Stomach (tissue), 19 donors: ENCODE measurements at places on chromosomes 3 and 15.

DNA sequence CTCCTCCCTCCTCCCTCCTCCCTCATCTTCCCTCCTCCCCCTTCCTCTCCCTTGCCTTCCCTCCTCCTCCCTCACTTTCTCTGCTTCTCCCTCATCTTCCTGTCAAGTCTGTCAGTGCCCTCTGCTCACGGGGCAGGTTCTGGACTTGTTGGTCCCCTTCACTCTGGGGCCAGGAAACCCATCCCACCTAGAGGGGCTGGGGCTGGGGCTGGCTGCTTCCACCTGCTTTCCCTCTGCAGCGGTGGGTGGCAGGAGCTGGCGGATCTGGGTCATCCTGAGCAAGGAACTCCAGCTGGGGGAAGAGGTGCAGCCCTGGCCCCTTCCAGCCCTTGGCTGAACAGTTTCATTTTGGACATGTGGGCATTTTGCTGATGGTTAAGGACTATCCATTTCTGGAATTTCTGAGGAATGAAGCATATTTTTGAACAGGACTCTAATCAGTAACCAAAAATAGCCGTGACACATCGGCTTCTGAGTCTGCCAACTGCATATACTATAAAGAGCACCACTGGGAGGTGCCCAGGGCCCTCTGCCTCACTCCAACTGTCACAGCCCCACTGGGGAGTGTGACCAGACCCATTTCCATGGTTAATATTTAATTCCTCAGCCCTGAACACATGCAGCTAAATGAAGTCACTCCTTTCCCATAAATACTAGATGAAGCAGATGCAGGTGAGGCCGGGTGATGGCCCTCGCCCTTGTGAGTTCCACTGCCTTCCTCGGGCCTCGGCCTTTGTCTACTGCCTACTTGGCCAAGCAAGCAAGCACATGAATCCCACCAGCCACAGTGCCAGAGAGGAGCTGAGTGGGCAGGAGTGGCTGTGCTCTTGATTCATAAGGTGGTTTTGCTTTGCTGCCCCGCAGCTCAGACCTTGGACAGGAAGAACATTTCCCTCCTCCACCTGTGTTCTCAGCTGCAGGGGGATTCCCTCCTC is 39.8 kb downstream of the CHDH start:
- DNase-seq: no peak

GRCh38 chr15:38671675-38672254 is 107.2 kb upstream of the RASGRP1 start:
- DNase-seq: no peak

GRCh38 chr3:123803521-123803920 is 80.6 kb downstream of the MYLK start:
- no peak for DNase-seq

GRCh38 chr15:65222891-65223290 is 11.6 kb upstream of the CILP start:
- DNase-seq: no peak

DNA sequence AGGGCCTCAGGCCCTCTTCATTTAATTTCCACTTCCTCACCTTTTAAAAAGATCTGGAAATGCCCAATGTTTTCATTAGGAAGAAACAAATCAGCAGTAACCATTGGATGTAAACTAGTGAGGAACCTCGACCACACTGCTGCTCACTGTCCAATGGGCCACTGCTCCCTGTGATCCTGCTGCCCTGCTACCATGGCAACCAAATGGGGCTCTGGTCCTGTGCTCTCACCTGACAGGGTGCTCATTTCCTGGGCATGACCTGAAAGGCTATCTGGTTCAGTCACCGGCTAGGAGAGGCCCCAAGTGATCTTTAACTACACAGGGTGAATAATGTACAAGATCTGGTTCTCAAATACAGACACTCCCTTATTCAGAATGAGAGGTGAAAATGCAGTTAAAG is 54.6 kb downstream of the ARHGEF3 start:
- peak; percentile 36 for DNase-seq

DNA sequence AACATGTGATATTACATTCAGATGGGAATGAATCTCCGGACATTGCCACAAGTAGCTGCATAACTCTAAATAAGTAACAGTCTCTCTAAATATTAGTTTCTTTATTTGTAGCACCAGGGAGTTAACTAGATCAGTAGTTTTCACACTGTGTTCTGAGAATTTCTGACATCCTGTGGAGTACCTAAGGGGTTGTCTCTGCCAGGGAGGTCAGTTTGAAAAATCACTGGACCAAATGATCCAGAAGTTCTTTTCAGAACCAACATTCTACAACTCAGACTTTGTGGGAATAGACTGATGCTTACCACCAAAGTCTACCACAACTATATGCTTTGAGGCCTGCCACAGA is 9.0 kb upstream of the ILDR1 start:
- DNase-seq: no peak

DNA sequence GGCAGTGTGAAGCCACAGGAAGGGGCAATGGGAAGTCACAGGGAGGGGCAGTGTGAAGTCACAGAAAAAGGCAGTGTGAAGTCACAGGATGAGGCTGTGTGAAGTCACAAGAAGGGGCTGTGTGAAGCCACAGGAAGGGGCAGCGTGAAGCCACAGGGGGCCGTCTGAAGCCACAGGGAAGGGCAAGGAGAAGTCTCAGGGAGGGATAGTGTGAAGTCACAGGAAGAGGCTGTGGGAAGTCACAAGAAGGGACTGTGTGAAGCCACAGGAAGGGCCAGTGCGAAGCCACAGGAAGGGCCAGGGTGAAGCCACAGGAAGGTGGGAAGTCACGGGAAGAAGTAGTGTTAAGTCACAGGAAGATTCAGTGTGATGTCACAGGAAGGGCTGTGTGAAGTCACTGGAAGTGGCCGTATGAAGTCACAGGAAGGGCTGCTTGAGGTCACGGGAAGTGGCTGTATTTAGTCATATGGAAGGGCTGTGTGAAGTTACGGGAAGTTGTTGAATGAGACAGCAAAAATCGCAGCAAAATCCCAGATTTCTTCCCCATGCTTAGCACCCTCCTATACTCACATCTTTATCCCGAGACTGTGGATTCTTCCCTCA is 38.6 kb downstream of the GASK1A start:
- no peak for DNase-seq

- DNase-seq: no peak
Measured at GRCh38 chr3:12054245-12054644, 50.1 kb downstream of the SYN2 start.

- DNase-seq: peak; percentile 37
Measured at GRCh38 chr3:98731720-98732285, 31.3 kb upstream of the ST3GAL6 start.

DNA sequence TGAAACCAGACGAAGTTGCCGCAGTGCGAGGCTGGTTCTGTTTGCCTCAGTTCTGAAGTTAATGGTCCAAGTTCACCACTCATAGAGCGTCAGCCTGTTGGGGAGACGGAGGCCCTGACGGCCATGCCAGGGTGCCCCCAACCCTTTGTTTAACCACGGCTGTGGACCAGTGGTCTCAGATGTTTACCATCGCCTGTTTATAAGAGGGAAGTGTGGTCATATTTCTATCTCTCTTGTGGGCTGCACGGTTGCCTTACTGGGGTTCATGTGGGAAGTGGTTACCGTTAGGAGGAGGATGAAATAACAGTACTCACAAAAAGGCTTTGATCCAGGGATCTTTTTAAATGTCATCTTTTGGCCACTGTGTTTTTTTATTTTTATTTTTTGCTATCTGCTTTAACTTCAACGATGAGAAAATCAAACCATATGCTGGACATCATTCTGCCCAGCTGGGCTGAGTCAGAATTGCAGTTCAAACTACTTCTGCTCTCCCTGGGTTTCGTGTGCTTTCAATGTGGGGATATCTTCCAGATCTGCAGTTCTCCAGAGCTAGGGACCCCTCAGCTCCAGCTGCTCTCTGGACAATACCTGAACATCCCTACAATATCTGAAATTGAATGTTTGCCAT is 17.8 kb downstream of the SMAD3 start:
- DNase-seq: no peak

DNA sequence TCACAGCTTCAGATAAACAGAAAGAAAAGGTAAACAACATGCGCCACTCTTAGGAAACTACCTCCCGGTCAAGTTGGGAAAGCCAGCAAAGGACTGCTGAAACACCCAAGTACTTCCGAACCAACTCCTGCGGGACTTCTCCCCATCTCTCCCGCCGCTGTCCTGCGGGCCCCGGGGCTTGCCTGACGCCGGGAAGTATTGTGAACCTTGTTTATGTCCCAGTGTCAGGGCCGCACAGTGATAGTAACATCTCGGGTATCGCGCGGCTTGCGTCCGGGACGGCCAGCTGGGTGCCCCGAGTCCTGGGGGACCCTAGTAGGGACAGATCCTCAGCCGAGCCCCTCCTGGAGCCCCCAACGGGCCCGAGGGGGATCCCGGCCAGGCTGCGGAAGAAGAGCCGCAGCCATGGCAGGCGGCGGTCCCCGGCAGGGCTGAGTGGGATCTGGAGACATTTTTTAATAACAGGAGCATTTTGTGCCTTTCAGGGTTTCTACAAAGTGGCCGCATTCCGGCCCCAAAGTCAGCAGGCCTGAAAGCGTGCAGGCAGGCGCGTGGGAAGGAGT is 756 bp downstream of the CLPX start:
- peak; percentile 84 for DNase-seq

DNA sequence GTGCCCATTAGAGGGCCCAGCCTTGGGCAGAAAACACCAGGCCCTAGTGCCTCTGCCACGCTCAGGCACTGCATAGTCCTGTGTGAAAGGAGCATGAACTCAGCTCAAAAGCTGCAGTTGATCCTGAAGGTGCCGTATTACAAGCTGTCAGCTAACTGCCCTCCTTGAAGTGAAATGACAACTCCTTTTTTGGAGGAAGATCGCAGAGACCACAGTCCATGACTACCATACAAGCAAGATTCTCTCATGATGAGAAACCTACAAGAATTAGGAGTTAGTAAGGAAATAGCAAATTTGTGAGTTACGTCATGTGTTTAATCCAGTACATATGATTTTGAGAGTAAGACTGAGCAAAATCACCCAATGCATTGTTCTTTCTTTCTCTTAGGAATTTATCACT is 513.9 kb upstream of the NR2F2 start:
- no peak for DNase-seq

GRCh38 chr15:44296625-44297524 is 8.4 kb downstream of the GOLM2 start:
- DNase-seq: no peak

DNA sequence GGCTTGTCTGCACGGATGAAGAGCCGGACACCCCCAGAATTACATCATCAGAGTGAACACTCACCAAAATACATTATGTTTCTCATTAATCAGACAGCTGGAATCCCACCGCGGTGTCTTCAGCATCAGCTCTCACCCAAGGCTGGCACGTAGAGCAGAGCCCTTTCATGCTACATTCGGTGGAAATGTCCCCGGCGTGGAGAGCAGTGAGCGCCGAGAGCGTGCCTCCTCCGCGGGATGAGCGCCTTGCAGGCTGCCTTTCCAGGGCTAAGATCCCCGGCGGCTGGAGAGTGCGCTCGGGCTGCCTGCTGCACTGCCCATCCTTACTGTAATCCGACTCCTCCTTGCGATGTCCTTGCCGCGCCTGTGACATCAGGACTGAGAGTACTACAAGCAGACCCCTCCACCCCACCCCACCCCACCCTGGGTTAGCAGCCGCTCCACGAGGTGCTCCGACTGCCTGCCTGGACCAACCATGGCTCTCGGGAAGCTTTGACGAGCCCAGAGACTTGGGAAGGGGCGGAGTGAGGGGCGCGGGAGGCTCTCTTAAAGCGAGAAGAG is at the start of gene ZNF385D:
Gene ZNF385D, minus strand, starts transcription at position 380 of the 561 bp plus-strand sequence. Its CDS starts 294 bp downstream, at position 86.
- peak; percentile 88 for DNase-seq

DNA sequence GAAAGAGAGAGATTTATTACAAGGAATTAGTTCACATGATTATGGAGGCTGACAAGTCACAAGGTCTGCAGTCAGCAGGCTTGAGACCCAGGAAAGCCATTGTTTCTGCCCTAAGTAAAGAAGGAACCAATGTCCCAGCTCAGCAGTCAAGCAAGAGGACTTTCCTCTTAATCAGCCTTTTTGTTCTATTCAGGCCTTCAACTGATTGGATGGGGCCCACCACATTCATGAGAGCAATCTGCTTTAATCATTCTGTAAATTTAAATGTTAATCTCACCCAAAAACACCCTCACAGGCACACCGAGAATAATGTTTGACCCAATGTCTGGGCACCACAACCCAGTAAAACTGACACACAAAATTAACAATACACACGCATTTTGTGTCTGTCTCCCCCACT is 64.3 kb downstream of the TRIM42 start:
- no peak for DNase-seq

- DNase-seq: no peak
Measured at GRCh38 chr3:127408684-127409420, 121.0 kb upstream of the PRR20G start.

GRCh38 chr3:46378426-46378942 is 7.7 kb downstream of the CCR5 start:
- peak; percentile 68 for DNase-seq

DNA sequence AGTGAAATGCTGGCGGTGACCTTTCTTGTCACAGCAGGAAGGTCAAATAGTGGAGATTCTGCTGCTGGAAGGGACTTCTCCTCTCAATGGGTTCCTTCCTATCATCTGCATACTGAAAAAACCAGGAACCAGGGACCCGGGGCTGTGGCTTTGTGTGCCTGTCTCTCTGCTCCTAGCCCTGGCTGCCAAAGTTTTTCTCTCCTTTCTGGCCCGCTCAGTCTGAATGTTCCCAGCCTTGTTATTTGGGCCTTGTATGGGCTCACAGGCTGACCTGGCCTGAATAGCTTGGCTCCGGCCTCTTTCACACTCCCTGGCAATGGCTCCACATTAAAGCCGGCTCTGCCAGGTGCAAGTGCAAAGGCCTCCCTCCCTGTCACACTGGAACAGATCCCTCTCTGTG is 94.7 kb downstream of the LRIG1 start:
- no peak for DNase-seq

- no peak for DNase-seq
Measured at GRCh38 chr15:59176653-59177316, 29.9 kb upstream of the LDHAL6B start.

GRCh38 chr15:35871282-35871681 is 325.3 kb upstream of the DPH6 start:
- no peak for DNase-seq
